ENCODE measurements at places on chromosomes 1 and 21.

- DNase-seq = peak; percentile 90
These were observed 49.7 kb upstream of the TSPAN2 start for GRCh38 chr1:115138973-115139372.

- no peak for DNase-seq
These were observed 48.4 kb downstream of the ADAMTS5 start for GRCh38 chr21:26918323-26919079.

DNA sequence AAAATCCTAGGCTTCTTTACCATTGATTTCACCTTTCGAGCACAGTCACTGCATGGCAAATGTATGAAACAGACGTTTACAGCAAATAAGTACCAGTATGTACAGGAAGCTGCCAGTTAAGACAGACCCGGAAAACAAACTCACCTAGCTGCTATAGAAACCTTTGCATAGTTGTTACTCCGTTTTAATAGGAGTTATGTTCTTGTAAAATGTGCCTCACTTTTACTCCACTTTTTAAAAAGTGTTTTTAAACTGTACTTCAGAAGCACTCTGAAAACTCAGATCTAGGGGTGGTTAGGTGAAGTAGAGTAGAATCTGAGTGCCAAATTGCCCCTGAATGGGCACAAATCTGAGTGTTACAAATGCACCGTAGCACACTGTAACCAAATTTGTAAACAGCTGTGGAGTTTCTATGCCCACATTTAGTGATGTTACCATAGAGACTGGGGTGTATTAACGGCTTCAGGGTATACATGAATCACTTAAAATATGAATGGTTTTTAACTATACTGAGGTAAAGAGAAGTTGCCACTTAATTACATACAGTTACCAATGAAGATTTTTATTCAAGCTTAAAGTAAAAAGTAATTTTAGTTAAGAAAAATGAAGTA is 30.7 kb downstream of the CNIH4 start:
- no peak for DNase-seq

DNA sequence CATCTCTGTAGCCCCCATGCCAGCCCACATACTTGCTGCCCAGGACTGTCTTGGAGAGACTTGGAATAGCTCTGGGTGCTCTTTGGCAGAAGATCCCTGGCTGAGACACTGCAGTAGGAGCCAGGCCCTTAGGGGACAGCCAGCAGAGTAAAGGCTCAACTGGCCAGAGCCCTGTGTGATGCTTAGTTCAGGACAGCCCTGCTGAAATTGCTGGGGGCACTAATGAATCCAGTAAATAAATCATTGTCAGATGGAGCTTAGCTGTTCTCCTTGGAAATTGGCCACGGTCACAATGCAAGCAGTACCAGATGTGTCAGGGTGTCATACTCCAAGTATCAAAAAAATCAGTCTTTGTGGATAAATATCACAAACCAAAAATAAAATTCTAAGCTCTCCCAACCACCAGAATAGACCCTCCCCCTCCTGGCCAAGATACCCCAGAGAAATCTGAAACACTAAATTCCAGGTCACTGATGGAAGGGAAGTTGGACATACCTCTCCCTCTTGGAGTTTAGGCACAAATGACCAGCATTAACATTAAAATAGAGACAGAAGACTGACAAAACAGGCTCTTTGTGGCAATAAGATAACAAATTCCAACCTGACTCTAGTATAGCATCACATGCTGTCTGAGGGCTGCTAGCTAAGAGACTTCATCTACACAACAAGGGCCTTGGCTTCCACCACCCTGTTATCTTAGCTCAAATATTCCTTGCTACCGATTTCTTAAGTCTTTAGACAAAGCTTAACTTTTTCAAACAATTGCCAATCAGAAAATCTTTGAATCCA is 83.2 kb upstream of the DNAH14 start:
- no peak for DNase-seq

DNA sequence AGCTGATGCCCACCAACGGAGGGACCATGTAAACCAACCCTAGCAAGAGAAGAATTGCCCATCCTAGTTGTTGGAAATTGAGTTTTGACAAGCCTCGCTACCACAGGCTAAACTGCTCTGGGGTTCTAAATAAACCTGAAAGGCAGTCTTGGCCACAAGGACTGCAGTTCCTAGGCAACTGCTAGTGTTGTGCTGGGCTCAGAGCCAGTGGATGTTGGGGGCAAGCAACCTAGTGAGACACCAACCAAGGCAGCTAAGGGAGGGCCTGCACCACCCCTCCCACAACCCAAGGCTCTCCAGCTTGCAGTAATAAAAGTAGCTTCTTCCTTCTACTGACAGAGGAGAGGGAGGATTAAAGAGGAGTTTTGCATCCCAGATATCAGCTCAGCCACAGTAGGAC is 102.4 kb upstream of the PKN2 start:
- DNase-seq = no peak

DNA sequence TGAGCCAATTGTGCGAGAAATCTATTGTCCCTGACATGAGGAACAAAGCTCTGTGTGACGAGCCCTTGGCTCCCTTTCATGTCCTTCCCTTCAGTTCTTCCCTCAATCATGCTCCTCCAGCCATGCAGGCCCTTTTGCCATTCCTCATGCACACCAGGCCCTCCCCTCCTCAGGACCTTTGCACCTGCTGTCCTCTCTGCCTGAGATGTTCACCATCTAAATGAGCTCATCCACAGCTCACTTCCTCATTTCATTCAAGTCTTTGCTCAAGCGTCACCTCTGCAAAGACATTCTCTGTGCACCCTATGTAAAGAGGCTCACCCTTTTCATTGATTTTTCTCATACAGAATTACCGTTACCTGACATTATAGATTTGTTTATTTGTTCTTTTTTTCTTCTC is 43.7 kb downstream of the C8B start:
- DNase-seq = no peak

GRCh38 chr1:227889047-227889862 is 58.5 kb downstream of the WNT9A start:
- DNase-seq = no peak

GRCh38 chr1:60428127-60428526 is 354.6 kb upstream of the C1orf87 start:
- DNase-seq = no peak

GRCh38 chr1:6646499-6647148 is 22.0 kb downstream of the THAP3 start:
- DNase-seq = no peak

GRCh38 chr1:226060427-226060826 is 2.1 kb upstream of the H3-3A start:
- DNase-seq = no peak

- DNase-seq = no peak
These were observed 256.9 kb downstream of the PTBP2 start for GRCh38 chr1:96978444-96978843.

DNA sequence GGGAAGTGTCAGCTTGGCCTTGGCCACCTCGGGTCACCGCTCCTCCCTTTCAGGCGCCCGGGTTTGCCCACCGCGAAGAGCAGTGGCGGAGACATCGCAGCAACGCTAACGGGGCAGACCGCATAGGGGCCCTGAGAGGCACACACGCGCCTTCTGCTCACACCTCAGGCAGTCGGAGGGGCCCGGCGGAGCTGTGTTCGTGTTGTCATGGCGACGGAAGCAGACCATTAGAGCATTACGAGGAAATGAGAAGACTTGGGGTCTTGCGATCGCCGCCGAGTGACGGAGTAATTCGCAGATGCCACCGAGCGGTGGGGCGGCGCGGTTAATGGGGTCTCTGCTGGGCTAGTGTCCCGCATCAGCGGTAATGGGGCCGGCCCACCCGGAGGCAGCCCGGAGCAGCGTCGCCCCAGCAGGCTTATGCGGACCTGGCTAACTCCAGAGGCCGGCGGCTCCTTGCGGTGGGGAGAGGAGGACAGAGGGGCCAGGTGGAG is 144.1 kb downstream of the TNR start:
- no peak for DNase-seq

GRCh38 chr1:222373831-222374602 is 173.9 kb downstream of the HHIPL2 start:
- DNase-seq = no peak

DNA sequence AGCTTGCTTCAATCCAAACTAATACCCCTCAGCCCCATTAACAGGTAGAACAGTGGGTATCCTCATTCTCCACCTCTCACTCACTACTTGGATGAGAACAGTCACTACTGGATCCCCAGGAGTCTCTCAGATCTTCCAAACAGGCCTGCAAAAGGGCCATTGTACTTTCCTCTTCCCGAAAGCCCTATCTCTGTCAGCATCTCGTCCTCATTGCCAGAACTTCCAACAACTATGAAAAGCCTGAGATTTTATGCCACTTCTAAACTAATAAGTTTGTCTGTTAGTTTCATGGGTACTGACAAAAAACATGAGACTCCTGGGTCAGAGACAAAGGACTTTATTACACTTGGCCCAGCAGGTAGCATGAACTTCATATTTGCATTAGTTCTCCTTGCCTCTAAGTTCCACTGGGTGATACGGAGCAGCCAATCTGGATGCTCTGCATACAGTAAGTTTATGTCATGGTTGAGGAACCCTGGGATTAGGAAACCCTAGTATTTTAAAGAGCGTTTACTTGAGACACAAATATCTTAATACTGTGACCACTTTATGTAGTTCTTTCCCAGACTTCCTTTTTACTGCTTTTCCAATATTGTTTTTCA is 38.1 kb downstream of the VANGL2 start:
- DNase-seq = no peak

- no peak for DNase-seq
These were observed 39.6 kb upstream of the ARHGAP29 start for GRCh38 chr1:94276988-94277434.

GRCh38 chr1:240474133-240474614 is 137.8 kb downstream of the GREM2 start:
- DNase-seq = no peak

Measured in NCI-H774 (cell line).